ENCODE measurements at places on chromosomes 3 and 15.

GRCh38 chr3:149619136-149619535 is 38.7 kb downstream of the WWTR1 start:
- no peaks in the 10 kb centered on the region for H3K36me3 ChIP-seq
- no peak for DNase-seq
- H3K27ac ChIP-seq = no peak overlapping the region
- no peaks in the 10 kb centered on the region for H3K27me3 ChIP-seq

DNA sequence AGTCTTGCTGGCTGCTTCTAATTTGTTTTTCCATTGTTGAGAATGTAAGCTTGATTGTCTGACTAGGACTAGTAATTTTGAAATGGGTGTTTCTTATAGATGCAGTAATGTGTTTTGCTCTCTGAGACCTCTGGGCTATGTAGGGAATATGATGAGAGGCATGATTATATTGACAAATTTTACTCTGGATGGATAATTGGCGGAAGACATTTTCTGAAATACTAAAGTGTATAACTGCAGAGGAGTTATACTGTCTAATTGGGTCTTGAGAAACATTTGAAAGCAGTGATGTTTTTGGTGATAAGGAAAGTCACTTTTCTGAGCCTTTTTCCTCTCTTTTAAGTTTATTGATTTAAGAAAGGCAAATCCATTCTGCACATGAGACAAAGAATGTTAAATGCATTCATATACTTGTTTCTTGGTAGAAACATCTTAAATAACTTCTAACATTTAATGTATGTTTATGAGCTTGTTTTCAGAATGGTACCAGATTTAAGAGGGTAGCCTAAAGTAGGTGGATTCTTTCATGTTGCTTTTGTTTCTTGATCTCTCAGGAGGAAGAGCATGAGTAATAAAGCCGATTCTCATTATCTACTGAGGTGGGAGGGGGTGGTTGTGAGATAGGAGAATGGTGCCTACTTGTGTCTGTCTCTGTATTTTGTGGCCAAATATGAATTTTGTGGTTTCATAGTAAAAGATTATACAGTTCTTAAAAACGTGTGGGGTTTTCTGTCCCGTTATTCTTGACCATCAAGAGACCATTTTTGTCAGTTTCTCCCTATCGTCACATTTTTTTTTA is 2.0 kb downstream of the ATP2C1 start:
- no peaks in the 10 kb centered on the region for H3K27me3 ChIP-seq
- DNase-seq = peak; percentile 33
- no peak overlapping the region for H3K27ac ChIP-seq
- peak overlapping the region; percentile 86 for H3K4me3 ChIP-seq

DNA sequence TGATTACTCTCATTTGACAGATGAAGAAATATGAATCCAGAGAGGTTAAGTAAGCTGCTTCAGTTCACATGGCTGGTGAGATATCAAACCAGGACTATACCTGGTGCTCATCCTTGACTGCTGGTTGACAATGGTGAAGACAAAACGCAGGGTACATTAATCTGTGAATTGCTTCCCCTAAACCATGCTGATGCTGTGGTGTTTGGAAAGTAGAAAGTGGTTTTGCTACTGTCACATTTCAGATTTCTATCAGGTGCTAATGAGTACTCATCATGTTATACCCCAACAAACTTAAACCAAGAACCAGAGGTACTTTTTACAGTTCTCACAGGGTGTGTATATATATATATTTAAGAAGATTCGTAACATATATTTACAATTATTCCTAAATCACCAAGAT is 85.0 kb upstream of the PRTG start:
- no peak overlapping the region for H3K27ac ChIP-seq
- no peaks in the 10 kb centered on the region for H3K36me3 ChIP-seq
- no peaks in the 10 kb centered on the region for H3K4me1 ChIP-seq

DNA sequence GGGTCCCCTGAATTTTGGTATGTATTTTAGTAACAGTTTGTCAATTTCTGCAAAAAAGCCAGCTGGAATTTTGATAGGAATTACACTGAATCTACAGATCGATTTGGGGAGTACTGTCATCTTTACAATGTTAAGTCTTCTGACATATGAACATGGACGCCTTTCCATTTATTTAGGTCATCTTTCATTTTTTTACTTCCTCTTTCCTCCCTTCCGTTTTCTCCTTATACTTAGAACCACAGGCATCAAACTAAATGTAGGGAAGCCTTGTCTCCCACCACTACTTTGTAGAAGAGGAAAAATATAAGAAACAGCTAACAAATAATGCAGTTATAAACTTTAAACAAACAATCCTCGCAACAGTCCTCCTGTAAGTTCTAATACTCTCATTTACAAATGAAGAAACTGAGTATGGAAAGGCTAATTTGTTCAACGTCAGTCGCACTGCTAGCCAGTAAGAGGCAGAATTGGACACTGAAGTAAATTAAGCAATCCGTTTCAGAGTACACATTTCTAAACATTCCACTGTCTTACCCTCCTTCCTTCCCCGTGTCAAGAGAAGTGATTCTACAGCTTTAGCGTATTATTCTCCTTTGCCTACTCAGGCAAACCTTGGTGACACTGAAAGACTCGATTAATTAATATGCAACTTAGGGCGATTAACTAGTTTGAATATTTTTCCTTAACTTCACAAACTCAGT is 25.6 kb downstream of the RHOA start:
- DNase-seq = no peak
- no peaks in the 10 kb centered on the region for H3K27me3 ChIP-seq
- peak overlapping the region; percentile 61 for H3K27ac ChIP-seq
- H3K36me3 ChIP-seq = peaks cover 8% of the 10 kb centered on the region
- H3K4me3 ChIP-seq = no peak overlapping the region
- peaks cover 15% of the 10 kb centered on the region for H3K4me1 ChIP-seq

GRCh38 chr3:153629148-153629547 is 467.1 kb downstream of the RAP2B start:
- H3K4me3 ChIP-seq = no peak overlapping the region
- H3K4me1 ChIP-seq = no peaks in the 10 kb centered on the region
- H3K27me3 ChIP-seq = no peaks in the 10 kb centered on the region
- H3K27ac ChIP-seq = no peak overlapping the region
- no peaks in the 10 kb centered on the region for H3K36me3 ChIP-seq

- H3K36me3 ChIP-seq = no peaks in the 10 kb centered on the region
- no peaks in the 10 kb centered on the region for H3K27me3 ChIP-seq
- no peak overlapping the region for H3K4me3 ChIP-seq
- no peak overlapping the region for H3K27ac ChIP-seq
These were observed 32.5 kb downstream of the GBE1 start for GRCh38 chr3:81728766-81729544.

GRCh38 chr15:68679161-68679560 is 100.4 kb downstream of the CORO2B start:
- H3K27ac ChIP-seq = no peak overlapping the region
- H3K4me3 ChIP-seq = no peak overlapping the region
- peaks cover 39% of the 10 kb centered on the region for H3K27me3 ChIP-seq
- H3K4me1 ChIP-seq = no peaks in the 10 kb centered on the region
- H3K36me3 ChIP-seq = no peaks in the 10 kb centered on the region
- DNase-seq = no peak

DNA sequence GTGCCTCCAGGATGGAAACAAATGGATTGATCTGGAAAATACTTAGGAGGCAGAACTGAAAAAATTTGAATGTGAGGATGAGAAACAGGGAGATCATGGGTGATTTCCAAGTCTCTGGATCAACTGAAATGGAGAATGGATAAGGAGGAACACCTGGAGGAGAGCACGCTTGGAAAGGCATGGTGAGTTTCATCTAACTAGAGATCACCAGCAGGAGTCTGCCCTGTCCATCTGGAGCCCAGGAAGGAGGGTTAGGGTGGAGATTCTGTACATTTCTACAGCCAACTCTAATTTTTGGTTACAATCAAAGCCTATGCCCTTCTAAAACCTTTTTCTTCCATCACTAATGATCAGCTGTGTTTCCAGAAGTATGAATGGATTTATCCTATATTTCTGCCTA is 995.9 kb upstream of the CFAP20DC start:
- H3K36me3 ChIP-seq = no peaks in the 10 kb centered on the region
- DNase-seq = no peak
- no peaks in the 10 kb centered on the region for H3K4me1 ChIP-seq
- no peak overlapping the region for H3K27ac ChIP-seq
- no peak overlapping the region for H3K4me3 ChIP-seq

DNA sequence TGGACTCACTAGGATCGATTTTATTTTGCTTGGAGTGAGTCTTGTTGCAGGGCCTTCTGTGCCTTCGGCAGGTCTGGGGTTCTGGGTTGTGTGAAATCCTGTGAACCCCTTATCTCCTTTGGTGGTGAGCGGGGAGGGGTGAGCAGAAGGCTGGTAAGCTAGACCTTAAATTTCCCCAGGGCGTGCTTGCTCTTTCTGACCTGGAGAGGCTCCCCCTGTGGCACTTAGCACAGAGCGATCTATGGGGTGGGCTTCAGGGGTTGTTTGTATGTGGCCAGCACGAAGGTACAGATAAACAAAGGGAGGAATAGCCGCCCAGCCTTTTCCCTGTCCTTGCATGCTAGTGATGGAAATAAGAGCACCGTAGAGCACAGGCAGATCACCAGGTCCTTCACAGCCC is 11.8 kb downstream of the CACNA2D3 start:
- no peaks in the 10 kb centered on the region for H3K4me1 ChIP-seq
- H3K27me3 ChIP-seq = no peaks in the 10 kb centered on the region
- no peak for DNase-seq
- H3K36me3 ChIP-seq = no peaks in the 10 kb centered on the region

DNA sequence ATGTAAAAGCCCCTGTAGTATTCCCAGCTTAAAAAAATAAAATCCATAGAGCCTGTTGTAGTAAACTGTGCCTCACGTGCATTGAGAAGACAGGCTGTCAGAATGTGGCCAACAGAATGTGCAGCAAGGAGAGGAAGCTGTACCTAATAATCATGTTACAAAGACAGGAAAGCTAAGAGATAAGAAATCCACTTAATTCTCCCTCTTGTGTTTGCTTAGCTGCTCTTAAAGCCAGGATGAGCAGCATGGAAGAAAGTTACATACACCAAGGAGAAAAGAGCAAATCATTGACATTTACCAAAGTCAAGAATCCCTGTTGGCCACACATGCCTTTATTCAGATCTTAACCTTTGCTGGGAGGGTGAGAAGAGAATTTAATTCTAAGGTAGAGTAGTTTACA is 85.9 kb downstream of the TNIK start:
- no peak overlapping the region for H3K4me3 ChIP-seq
- H3K27ac ChIP-seq = peak overlapping the region; percentile 12
- H3K36me3 ChIP-seq = no peaks in the 10 kb centered on the region

GRCh38 chr3:108387063-108387462 is 90.7 kb downstream of the HHLA2 start:
- H3K27me3 ChIP-seq = no peaks in the 10 kb centered on the region
- H3K27ac ChIP-seq = no peak overlapping the region
- DNase-seq = no peak
- no peaks in the 10 kb centered on the region for H3K36me3 ChIP-seq
- peaks cover 3% of the 10 kb centered on the region for H3K4me1 ChIP-seq
- H3K4me3 ChIP-seq = no peak overlapping the region

DNA sequence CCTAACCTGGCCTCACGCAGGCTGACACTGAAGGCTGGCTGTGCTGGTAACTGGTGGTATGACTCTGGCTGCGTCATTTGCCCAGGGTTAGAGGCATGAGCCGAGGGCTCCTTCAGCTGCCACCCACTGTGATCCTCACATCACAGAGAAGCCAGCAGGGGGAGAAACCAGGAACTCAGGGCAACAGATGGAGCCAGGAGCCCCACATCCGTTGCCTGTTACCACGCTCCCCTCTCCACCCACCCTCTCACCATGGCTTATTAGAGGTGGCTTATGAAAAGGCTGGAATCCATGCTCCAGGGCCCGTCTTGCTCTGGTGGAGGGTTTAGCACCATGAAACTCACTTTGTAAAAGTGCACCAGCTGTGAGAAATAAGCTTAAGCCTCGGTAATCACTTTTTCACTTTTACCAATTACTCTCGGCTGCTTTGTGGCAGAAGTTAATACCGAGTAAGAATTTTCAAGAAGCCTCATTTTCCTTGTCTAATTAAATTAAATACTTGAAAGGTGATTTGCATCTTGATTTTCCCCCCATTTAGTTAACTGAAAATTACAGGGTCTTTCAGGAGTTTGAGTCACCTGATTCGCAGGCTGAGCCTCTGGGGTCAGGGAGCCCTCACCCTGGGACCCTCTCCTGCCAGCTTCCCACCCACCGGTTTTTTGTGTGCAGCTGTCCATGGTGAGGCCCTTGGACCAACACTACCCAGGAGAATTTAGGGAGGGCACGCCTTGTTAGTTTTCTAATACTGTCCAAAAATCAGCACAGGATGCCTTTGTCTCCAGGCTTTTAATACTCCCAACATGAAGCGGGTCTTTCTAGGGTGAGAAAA is 60.9 kb downstream of the ASB7 start:
- H3K36me3 ChIP-seq = no peaks in the 10 kb centered on the region
- no peak overlapping the region for H3K4me3 ChIP-seq
- peak; percentile 21 for DNase-seq
- H3K27ac ChIP-seq = no peak overlapping the region
- H3K4me1 ChIP-seq = no peaks in the 10 kb centered on the region
- H3K27me3 ChIP-seq = peaks cover 44% of the 10 kb centered on the region

DNA sequence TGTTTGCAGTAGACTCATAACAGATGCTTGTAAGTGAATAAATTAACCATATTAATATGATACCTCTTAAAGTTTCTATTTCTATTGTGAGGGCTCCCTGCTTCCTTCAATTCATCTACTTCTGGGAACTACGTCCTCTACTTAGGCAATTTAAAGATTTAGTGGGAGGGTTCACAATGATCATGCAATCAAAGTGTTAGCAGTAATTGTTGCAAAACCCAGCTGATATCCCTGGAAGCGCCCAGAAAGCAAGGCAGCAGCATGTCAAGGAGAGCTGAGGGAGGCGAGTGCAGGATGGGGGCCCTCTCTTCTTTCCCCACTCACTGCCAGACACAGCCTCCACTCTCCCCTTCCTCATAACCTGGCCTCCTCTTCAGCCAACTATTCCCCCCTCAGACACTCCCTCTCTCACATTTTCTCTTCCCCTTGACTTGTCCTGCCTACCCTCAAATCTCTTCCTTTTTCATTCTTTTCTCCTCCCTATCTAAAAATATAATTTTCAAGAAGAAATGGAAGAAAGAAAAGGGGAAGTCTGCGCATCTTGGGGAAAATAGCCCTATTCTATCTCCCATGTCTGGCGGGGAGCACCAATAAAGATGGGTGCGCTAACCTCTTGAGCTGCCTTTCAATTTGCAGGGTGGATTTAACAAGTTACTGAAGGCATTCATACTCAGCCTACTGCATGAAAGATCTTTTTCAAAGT is 6.6 kb downstream of the TMEM212 start:
- no peak overlapping the region for H3K4me3 ChIP-seq
- no peak overlapping the region for H3K27ac ChIP-seq
- no peak for DNase-seq
- no peaks in the 10 kb centered on the region for H3K27me3 ChIP-seq

GRCh38 chr3:64363842-64364241 is 138.6 kb upstream of the PRICKLE2 start:
- no peaks in the 10 kb centered on the region for H3K36me3 ChIP-seq
- H3K27ac ChIP-seq = no peak overlapping the region
- DNase-seq = no peak
- H3K4me3 ChIP-seq = no peak overlapping the region

All from K562 (cell line).